Daoy (cell line): ENCODE measurements at places on chromosomes 12 and 14. TPM values are rescaled to one million over a fixed set of nuclear protein-coding genes. Genes with fewer than 3 reads are reported as not detected.

Gene LAG3
- 0.33 TPM in 1 of 2 replicates, not detected in the other for total RNA-seq

- DNase-seq, result peak; percentile 18
These were observed 180.2 kb downstream of the ACSS3 start for GRCh38 chr12:81257947-81258551.

GRCh38 chr12:88723219-88723618, 142.9 kb upstream of the KITLG start:
- DNase-seq, result no peak

Gene LRRC10
- total RNA-seq, result not detected in 2 replicates

DNA sequence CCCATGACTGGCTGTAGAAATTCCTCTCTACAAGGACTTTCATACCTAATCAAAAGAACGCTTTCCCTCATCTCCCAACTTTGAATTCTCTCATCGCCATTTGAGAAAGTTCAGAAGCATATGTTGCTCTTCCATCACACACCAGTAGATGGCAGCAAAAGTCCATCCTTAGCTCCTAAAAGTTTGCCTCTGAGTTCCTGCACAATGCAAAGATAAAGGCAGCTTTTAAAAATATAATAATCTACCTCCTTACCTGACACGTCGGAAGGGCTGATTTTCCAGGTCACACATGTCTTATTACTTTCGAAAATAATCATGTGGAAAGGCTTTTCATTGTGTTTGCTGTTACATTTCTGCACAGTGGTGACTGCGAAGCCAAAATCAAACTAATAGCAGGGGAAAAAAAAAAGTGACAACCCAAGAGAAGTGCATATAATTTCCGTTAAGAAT, 456.7 kb upstream of the SEL1L start:
- DNase-seq, result peak; percentile 19

Gene SAMD15
- total RNA-seq, result 3.0 and 4.5 TPM in 2 replicates

Gene ZFHX2
- 0.23 and 0.42 TPM in 2 replicates for total RNA-seq

Gene GPRC5D
- not detected in 2 replicates for total RNA-seq

Gene FAM181A
- total RNA-seq, result not detected in 2 replicates

- peak; percentile 80 for DNase-seq
These were observed 9.5 kb upstream of the CSAD start for GRCh38 chr12:53190108-53190729.

GRCh38 chr12:126218697-126219096, 1153.5 kb downstream of the AACS start:
- DNase-seq, result no peak

- DNase-seq, result no peak
These were observed 2.0 kb downstream of the PSME2 start for GRCh38 chr14:24144451-24144850.

Gene HOXC9
- total RNA-seq, result 7.3 and 12.6 TPM in 2 replicates

DNA sequence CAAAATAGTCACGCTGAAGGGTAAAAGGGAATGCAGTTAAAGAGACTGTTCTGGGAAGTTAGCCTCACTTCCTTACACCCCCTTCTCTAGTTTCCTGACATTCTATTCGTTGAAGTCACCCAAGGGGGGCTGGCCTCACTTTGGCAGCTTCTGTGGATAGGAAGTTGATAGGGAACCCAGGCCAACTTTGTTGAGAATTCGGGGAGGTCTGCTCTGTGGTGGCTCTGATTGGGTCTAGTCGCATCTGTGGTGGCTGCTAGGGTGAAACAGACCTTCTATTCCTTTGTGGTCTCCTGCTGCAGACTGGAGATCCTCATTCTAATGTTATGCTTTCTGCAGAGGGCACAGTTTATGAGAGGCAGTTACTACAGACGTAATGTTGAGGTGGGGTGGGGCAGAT, 28.8 kb upstream of the GZMB start:
- DNase-seq, result no peak

- no peak for DNase-seq
These were observed 477.3 kb downstream of the TMEM117 start for GRCh38 chr12:44313188-44313587.

DNA sequence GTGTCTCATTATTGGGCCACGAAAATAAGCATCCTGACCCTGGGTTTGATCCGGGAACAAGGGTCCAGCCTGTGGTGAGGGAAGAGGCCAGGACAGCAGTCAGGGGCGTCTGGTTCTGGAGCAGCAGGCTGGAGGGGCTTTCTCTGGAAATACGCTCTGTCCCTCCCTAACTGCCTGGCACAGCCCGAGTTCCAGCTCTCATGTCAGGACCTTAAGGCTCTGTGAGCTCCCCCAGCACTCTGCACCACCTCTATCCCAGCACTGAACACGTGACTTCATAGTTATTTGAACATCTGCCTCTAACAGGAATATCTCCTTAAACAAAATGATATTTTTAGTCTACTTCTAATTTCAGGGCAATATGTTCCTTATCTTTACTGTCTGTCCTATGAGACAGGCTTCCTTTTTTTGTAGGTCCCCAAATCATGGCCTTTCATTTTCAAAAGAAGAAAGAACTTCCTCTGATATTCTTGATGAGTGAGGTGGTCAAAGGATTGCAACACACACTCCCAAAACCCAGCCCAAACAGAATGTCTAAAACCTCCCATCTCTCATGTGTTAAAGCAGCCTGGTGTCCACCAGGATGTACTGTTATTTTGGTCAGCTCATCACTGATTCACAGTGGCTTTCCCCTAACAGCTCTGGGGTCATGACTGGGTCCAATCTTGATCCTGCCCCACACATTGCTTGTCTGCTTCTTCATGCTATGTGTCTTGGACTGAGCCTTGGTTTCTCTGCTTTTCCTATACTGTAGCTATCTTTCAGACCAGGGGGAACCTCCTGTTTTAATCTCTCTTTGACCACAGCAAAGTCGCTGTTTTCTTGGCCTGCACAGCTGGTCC, 9.7 kb downstream of the AQP6 start:
- no peak for DNase-seq

GRCh38 chr14:30252151-30252550, 306.8 kb upstream of the G2E3 start:
- no peak for DNase-seq

DNA sequence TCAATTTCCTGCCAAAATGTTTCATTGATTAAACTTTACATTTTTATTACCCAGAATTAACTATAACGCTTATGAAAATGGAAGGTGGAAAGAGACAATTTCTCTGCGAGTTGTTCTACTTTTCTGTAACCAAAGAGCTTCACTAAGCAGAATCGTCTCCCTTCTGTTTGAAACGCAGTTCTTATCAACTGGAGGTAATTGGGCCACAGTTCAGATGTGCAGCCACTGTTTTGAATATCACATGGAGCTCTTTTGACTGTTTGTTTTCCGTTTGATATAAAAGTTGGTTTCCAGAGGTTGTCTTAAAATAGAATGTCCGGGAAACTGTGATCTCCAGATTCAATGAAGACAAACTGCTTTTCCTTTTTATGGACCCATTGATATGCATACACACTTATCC, 183.3 kb upstream of the SEL1L start:
- no peak for DNase-seq

Gene ABCC9
- 0.03 and 0.06 TPM in 2 replicates for total RNA-seq

GRCh38 chr12:81962126-81962856, 203.1 kb upstream of the PPFIA2 start:
- DNase-seq, result no peak

DNA sequence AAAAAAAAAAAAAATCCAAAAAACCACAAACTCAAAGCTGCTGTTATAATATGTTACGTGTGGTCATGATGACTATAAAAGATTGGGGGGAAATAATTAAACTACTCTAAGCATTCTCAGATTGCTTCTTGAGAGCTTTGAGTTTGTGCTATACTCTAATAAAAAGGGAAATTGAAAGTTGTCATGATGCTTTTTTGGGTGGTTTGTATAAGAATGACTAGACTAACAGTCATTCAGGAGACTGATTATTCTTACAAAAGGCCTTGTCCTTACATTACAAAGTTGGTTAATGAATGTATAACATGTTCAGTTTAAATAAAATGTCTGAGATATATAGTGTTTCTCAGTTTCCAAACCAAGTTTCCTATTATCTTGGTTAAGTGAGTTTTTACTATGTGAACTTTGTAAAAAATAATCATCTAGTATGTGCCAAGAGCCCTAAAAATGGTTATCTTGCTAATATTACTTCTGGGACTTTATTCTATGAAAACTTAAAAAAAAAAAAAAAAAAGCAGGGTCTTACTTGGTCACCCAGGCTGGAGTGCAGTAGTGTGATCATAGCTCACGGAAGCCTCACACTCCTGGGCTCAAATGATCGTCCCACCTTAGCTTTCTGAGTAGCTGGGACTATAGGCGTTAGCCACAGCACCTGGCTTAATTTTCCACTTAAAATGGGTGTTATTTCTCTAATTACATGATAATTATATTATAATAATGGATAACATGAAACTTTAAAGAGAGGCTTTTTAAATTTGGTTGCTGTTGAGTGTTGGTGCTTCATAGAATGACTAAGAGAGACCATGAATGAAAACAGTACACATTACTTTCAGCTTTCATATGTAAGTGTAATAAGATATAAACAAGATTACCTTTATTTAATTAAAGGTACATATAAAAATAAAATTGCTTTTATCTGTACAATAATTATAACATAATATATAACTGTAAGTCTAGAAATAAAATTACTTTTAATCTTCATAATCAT, 459.6 kb upstream of the RGS6 start:
- DNase-seq, result no peak

Gene TIGAR
- 9.7 and 15.8 TPM in 2 replicates for total RNA-seq
